Cardiac fibroblast (primary cell): ENCODE measurements at places on chromosomes 11 and 22.

GRCh38 chr11:55457641-55458040, 89.9 kb downstream of the OR4A15 start:
- DNase-seq = peak; percentile 10

DNA sequence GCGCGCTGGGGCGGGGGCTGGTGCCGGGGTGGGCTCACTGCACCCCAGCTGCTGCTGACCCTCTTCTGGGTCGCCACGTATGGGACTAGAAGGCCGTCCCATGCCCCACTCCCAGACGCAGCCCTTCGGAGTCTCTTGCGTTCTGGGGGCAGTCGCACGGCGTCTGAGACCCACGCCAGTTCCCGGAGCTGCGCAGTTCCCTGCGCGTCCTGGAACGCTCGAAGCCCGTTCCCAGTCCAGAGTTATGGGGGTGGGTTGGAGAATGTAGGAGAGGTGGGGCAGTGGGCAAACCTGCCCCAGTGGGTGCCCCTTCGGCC, 375 bp downstream of the LAYN start:
- DNase-seq = no peak

- no peak for DNase-seq
Measured at GRCh38 chr11:20007386-20007785, 152.9 kb downstream of the DBX1 start.

GRCh38 chr11:9823439-9823838, 159.6 kb downstream of the SWAP70 start:
- no peak for DNase-seq

DNA sequence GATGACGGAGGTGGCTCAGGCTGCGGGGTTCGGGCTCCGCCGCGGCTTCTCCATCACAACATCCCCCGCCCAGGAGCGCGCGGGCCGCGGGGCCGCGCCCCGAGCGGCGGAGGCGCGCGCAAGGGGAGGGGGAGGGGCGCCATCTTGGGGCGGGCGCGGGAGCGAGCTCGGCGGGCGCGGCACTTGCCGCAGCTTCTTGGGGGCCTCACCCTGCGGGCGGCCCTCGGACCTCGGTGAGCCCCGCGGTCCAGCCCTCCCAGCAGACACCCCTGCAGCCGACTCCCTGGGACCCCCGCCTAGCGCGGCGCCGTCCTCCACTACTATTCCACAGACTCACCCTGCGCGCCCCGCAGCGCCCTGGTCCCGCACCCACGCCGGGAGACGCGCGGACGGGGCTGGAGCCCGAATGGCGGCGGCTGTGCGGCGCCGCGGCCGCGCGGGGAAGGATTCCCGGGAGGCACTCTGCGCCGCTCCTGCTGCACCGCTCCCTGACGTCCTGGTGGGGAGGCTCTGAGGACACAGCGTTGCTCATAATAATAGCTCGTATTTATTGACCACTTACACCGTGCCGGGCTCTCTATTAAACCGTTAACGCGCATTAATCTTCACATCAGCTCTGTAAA, at the start of gene APBB1:
TSS of gene APBB1 (minus strand) at position 86 of the 623 bp plus-strand sequence. CDS start 7,747 bp downstream, outside the sequence.
- DNase-seq = peak; percentile 52

DNA sequence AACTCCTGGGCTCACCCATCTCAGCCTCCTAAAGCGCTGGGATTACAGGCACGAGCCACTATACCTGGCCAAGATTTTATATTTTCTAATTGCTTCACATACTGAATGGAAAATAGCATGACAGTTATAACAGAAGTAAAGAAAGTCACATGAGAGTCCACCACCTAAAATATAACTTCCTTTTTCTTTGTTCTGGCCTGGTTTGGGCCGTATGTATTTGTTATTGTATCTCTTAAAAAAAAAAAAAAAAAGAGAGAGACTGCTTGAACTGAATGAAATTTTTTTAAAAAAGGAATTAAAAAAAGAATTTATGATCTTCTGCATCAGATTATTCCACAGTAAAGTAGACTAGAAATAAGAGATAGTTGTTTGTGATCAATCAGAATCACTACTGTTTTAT, 86.0 kb upstream of the GRIK4 start:
- DNase-seq = no peak

GRCh38 chr11:65133724-65134123, 595 bp downstream of the SYVN1 start:
- DNase-seq = peak; percentile 67
